ENCODE measurements at places on chromosomes 3 and 15.

DNA sequence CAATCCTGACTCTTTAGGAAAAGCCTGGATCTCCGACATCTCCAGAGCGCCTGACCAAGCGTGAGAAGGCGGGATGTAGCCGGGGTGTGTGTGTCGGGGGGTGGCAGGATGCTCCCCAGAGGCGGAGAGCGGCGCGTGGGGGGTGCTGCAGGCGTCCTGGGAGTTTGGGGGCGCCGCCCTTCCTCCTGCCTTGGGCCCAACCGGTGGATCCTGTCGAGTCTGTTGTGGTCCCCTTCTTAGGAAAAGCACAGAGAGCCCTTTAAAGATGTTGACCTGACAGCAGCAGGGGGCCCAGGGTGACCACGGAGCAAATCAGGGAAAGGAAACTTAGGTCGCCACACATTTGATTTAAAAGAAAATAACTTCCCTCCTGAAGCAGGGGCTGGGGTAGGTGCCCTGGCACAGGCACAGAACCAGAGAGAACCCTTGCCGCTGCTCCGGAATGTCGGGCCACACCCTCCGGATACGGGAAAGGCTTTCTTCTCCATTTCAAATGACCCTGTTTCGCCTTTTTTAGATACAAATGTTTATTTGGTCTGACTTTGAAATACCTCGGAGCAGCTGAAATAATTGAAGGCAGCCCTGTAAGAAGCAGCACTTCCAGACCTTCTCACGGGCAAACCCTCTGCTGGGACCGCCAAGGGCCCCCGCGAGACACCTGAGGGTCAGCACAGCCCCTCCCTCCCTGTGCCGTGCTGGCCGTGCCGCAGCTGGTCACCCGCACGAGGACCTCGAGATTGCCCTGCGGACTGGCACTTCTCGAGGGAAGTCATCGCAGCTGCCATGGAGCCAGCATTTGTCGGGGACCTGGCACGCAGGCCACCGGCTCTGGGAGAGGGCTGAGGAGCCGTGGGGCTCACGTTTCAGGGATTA is 102.9 kb upstream of the KLF13 start:
- DNase-seq = no peak

DNA sequence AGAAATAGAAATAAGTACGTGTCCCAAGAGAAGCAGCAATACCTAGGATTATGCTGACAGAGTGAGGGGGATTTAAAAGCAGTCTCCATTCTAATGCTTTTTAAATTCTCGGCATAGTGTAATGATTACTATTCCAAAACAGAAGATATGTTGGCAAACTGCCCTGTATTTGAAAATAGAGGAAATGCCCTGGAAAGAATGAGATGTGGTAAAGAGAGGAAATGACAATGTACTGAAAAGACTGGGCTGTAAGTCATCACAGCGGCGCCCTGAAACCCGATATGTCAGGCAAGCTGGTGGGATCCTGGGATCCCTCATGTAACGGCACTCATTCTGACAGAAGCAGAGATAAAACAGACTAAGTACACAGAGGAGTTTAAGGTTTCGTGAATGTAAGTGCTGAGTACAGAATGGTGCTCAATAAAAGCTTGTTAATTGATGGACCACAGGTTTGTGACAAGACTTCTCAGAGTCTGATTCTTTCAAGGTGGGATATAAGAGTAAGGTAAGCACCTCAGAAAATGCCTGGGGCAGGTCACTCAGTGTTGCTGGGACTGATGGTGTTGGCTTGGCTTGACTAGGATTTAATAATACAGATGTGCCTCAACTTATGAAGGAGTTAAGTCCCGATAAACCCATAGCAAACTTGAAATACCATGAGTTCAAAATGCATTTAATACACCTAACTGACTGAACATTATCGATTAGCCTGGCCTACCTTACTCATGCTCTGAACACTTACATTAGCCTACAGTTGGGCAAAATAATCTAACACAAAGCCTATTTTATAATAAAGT is 91.4 kb downstream of the NFKBIZ start:
- DNase-seq = peak; percentile 76

GRCh38 chr3:53182764-53183355 is 21.9 kb downstream of the PRKCD start:
- DNase-seq = no peak

GRCh38 chr3:111811811-111812210 is 47.3 kb upstream of the PHLDB2 start:
- no peak for DNase-seq

DNA sequence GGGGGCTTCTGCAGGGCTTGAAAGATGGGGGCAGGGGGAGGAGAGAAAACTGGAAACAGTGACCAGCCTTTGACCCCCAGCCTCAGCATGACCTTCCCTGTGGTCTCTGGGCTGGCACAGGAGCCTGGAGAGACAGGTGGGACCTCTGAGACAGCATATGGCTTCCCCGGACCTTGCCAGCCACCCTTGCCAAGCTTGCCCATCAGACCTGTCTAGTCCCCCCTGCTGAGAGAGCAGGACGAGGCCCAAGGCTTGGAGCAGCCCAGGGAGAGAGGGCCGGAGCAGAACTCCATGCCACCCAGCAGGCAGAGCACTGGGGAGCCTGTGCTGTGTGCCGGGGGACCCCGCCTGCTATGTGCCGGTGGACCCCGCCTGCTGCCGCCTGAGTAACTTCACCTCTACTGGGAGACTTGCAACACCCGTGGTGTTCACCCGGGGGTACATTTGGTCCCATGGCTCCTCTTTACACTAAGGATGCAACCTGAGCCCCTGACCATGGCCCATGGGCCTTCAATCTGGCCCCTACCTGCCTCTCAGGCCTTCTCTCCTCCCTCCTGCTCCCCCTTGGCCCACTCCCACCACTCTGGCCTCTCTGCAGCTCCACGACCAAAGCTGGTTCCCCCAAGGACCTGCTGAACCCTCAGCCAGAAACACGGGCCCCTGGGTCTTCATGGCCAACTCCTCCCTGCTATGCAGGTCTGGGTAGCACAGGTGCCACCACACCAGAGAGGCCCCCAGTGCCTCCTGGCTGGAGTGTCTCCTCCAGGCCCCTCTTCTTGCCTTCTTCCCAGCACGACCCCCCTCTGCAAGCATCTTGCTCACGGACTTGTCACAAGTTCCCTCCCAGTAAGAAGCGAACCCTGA is 21.1 kb upstream of the SLC41A3 start:
- no peak for DNase-seq

- no peak for DNase-seq
These were observed 144.2 kb upstream of the ARHGEF26 start for GRCh38 chr3:153976891-153977554.

DNA sequence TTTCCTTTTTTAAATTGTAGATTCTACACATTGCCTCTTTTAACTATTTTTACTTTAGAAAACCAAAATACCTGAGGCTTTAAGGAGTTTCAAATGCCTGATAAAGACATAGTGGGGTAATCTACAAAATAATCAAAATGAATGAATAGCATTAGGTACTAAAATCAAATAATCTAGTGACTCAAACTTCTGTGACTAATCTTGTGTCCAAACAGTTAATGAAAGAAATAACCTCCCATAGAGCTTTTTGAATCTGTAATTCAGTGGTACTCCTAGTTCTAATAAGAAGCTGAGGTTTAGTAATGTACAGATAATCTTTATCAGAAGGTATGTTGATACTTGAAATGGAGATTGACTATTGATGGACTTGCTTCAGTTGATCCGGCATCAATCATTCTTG is 53.0 kb downstream of the DTWD1 start:
- DNase-seq = no peak

- no peak for DNase-seq
These were observed 102.9 kb downstream of the ARNT2 start for GRCh38 chr15:80507131-80507530.

GRCh38 chr3:100548053-100548452 is 55.6 kb downstream of the TMEM45A start:
- DNase-seq = no peak

DNA sequence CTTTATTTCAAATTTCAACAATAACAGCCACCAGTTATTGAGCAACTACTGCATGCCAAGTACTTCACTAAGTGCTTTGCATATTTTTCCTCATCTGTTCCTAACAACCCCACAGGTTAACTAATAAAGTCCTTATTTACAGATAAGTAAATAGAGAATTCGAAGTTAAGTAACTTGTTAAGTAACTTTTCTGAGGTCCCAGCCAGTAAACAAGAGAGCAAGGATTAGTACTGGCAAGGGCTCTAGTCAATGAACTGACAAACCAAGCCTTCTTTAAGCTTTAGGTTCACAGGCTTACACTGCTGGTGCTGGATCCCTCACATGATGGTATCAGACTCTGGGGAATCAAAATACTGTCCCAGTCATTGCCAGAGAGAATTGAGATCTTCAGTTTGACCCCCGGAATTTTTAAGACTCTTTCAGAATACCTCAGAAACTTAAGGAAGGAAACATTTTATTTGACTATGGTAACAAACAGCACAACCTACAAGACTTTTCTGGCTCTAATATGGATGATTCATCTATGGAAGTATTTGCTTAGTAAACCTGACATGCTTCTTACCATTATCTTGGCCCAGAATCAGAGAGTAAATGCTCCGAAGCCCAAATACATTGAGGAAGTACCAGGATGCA is 16.5 kb downstream of the EMC3 start:
- no peak for DNase-seq

DNA sequence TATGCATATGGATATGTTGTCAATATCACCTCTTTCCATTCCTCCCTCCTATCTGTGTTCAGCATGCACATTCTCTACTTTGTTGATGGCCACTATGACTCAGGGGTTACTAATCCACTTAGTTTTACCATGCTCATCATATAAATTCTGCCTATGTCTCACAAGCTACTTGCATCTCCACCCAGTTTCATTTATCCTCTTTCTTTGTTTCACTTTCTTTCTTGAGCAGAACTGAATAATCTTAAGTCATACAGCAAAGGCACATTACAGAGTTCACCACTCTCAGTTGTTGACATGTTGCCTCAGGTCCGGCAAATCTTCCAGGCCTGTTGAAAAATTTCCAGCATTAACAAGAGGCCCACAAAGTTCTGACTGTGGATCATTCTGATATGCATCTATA is 71.5 kb downstream of the SSR3 start:
- no peak for DNase-seq

DNA sequence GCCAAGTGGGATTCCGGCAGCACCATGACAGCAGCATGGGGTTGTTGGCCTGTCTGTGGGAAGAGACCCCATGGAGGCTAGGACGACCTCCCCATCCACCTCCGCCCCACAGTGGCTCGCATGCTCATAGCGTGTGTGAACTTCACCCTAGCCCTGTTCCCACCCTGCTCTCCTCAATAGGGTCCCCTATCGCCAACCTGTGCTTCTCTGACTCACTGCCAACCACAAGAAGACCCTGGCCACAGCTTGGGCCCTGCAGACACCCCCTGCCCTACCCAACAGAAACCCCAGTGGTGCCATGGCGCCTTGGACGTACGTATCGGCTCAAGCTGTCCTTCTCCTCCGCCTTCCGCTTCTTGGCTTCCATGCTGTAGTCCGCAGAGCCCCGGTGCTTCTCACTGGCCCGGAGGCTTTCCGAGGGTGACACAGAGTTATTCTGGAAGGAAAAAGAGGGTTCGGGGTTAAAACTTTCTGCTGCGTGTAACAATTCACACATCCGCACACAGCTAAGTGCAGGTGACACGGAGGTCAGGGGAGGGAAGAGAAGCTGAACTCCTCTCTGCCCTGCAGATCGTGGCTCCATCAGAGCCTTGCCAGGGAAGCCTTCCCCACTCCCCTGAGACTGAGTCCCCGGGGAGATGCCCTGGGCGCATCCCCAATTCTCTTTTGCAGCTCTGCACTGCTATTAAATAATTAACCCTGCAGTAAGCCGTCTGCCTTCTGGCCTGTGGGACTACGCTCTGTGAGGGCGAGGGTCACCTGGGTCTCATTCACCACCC is 37.3 kb downstream of the TLE3 start:
- no peak for DNase-seq

- peak; percentile 54 for DNase-seq
These were observed 23.8 kb downstream of the VPS39 start for GRCh38 chr15:42184296-42184695.

GRCh38 chr3:144622845-144623244 is 651.2 kb downstream of the DIPK2A start:
- no peak for DNase-seq

GRCh38 chr3:58095603-58096138 is 87.4 kb downstream of the FLNB start:
- DNase-seq = no peak
